ENCODE measurements at places on chromosomes 4 and X. TPM values are rescaled to one million over a fixed set of nuclear protein-coding genes. Genes with fewer than 3 reads are reported as not detected.

The COMMD8 gene
- 23.6 TPM for total RNA-seq

- no peaks in the 10 kb centered on the region for H3K27me3 ChIP-seq
- H3K4me3 ChIP-seq: no peak overlapping the region
- no peaks in the 10 kb centered on the region for H3K36me3 ChIP-seq
- no peak for DNase-seq
- no peaks in the 10 kb centered on the region for H3K4me1 ChIP-seq
These were observed 1104.2 kb upstream of the IGFBP7 start for GRCh38 chr4:58214376-58214775.

DNA sequence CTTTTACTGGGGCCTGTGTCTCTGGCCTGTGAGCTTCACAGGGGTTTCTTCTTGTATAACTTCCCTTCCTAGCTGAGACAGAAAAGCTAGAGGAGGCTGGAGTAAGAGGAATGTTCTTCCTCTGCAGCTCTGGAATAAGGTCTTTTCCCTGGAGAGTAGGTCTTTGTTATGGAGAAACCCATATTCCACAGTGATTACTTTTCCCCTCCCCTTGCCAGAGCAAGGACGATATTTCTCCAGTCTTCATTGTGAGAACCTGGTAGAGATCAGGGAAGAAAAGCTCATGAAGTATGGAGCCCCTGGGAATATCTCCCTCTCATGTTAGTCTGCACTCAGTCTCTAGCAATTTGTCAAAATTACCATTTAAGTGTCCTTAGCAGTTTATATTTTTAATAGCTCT is 18.7 kb upstream of the GLRB start:
- no peaks in the 10 kb centered on the region for H3K4me1 ChIP-seq
- no peaks in the 10 kb centered on the region for H3K27me3 ChIP-seq
- H3K36me3 ChIP-seq: no peaks in the 10 kb centered on the region
- H3K27ac ChIP-seq: no peak overlapping the region
- no peak overlapping the region for H3K4me3 ChIP-seq

The SERPINA7 gene
- not detected for total RNA-seq

- H3K36me3 ChIP-seq: no peaks in the 10 kb centered on the region
- no peaks in the 10 kb centered on the region for H3K4me1 ChIP-seq
- H3K4me3 ChIP-seq: no peak overlapping the region
- DNase-seq: no peak
These were observed 85.7 kb downstream of the F11 start for GRCh38 chr4:186351668-186352194.

- DNase-seq: no peak
- no peak overlapping the region for H3K27ac ChIP-seq
- H3K4me1 ChIP-seq: no peaks in the 10 kb centered on the region
- H3K27me3 ChIP-seq: no peaks in the 10 kb centered on the region
These were observed 44.7 kb upstream of the EPGN start for GRCh38 chr4:74263551-74263950.

DNA sequence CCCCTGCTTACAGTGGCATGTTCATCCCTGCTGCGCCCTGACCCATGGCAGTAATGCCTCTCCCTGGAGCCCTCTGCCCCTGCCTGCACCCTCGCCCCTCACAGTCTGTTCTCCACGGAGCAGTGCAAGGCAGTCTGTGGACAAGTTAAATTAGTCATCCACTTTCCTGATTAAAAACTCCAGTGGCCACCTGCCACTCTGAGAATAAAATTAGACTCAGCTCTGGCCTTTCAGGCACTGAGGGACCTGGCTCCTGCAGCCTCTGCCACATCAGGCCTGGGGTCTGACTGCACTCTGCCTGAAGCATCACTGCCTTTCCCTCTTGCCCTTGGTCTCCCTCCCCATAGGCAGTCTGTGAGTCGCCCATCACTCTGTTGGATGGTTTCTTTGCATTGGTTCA is 53.6 kb downstream of the GRK4 start:
- H3K27me3 ChIP-seq: no peaks in the 10 kb centered on the region
- no peak overlapping the region for H3K27ac ChIP-seq
- no peaks in the 10 kb centered on the region for H3K36me3 ChIP-seq
- H3K4me3 ChIP-seq: no peak overlapping the region

GRCh38 chr4:176883108-176883550 is 90.4 kb upstream of the VEGFC start:
- no peak overlapping the region for H3K4me3 ChIP-seq
- no peaks in the 10 kb centered on the region for H3K4me1 ChIP-seq
- no peaks in the 10 kb centered on the region for H3K27me3 ChIP-seq
- DNase-seq: peak; percentile 59
